ENCODE measurements at places on chromosomes 12 and 14. TPM values are rescaled to one million over a fixed set of nuclear protein-coding genes. Genes with fewer than 3 reads are reported as not detected.

The HOXC4 gene
- total RNA-seq = not detected

The C12orf54 gene
- total RNA-seq = not detected

The CPNE6 gene
- not detected for total RNA-seq

The TAS2R8 gene
- not detected for total RNA-seq

The LRRC10 gene
- not detected for total RNA-seq

The DTX1 gene
- 7.0 TPM for total RNA-seq

The PIWIL1 gene
- total RNA-seq = not detected

DNA sequence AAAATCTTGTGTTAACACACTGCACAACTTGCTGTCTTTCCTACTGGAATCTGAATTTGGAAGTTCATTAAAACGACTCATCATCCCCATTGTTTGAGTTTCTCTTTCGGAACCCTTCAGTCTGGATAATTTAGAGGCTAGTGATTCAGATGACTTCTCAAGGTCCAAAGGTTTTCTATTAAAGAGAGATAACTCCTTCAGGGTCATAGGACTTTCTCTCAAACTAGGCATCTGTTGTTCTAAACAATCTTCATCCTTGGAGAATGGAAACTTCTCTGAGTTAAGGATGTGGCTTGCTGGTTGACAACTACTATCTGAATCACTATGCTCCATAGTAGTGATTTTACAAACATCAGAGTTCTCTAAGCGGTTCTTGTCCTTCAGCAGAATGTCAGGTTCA is 4.4 kb downstream of the MLH3 start:
- DNase-seq = no peak

DNA sequence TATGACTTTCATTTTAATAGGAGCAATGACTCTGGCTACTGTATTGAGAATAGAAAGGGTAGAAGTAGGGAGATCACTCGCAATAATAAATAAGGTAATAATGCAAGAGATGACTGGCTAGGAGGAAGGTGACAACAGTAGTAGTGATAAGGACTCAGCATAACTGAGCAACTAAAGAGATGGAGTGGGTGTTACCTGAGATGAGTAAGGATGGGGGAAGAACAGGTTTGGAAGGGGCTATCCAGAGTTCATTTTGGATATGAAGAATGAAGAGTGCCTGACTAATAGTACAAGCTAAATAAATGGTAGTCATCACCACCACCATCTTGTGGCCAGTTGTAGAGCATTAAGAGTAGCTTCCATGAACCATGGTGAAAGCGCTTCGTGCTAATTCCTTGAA is 101.1 kb downstream of the RPS6KA5 start:
- DNase-seq = no peak

- DNase-seq = no peak
These were observed 6.8 kb downstream of the RAB35 start for GRCh38 chr12:120109570-120110267.

DNA sequence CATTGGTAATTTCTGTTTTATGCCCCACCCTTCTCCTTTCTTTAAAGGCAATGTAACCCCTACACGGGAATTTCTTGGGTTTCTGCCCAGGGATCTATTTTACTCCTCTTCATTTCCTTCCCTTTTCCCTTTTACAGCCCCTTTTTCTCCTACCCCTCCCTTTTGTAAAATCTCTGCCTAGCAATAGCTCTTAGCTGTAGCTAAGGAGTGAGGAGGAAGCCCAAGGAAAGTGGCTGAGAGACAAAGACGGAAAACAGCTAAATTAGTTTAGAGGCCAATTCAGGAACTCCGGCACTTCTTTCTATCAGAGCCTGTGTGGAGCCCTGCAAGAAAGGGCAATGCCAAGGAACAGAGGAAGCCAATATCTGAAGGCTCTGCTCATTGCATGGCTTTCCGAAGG is 40.3 kb downstream of the SOCS2 start:
- DNase-seq = no peak

GRCh38 chr12:795305-795704 is 42.9 kb downstream of the WNK1 start:
- peak; percentile 37 for DNase-seq

DNA sequence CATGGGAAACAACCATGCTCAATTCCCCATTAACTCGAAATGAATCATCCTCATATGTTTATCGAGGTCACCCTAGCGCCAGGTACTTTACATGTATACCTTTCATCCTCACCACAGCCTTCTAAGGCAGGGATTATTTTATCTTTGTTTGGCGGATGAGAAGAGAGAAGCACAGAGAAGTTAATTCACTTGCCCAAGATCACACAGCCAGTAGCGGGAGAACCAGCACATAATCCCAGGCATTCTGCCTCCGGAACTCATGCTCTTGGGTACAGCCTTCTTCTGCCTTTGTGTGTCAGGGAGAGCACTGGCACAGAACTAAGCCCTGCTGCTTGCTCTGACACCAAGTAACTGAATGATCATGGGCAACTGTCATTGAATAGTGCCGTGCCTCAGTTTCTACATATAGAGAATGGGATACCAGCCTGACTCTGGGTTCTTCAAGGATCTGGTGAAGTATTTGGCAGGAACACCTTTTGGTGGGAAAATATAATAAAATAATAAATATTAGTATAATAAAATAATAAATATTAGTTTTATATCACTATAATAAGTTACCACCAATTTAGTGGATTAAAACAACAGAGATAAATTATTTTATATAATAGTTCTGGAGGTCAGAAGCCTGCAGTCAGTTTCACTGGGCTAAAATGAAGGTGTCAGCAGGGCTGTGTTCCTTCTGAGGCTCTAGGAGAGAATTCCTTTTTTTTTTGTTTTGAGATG is 220.9 kb downstream of the AACS start:
- DNase-seq = no peak

DNA sequence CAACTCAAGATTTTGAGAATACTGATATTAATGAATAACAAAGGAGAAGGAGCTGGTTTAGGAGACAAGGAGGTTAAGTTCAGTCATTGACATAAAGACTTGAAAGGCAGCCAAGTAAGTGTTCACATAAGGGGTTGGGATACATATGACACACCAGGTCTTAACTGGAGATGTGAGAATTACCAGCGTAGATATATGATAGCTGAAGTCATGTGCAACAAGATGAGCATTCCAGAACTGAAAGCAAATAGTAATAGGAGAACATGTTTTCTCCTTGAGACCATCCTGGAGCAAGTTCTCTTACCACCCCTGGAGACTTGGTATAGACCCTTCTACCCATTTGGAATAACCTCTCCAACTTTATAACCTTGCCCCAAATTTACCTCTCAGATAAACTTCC is 43.3 kb upstream of the NPFF start:
- DNase-seq = no peak

All from CD4-positive, alpha-beta memory T cell (primary cell).